ENCODE measurements at places on chromosomes 5 and 9.

DNA sequence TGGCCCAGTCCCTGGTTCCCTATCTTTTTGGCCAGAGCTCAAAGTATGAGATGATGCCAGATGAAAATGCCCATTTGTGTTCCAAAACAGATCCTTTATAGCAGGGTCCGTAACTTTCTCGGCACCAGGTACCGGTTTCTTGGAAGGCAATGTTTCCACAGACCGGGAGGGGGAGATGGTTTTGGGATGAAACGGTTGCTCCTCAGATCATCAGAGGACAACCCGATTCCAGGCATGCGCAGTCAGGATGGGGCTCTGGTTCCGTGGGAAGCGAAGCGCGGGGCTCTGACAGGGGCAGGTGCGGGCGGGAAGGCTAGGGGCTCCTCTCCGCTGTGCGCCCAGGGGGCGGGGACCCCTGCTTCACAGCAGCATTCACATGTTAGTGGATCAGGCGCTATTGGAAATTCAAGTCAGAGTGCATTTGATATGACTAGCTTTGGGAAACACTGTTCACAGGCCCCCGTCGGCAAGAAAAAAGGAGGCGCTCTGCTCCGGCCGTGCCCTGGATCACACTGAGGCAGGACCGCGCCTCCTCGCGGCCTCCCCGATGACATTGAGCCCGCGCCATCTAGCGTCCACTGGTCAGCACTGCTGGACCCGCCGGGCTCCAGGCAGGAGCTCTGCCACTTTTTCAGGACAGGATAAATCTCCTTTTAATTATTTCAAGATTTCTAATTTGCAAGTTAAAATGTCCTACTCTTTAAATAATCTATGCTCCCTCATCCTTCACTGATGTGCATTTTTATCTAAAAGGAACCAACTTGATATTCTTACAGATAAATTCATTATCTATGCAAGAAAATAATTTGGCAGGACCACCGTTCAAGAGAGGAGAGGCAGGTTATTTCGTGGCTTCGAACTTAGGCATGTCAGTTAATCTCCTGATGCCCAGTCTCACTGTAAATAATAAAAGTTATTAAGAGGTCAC, 190.0 kb downstream of the FANCC start:
- DNase-seq = peak; percentile 49

DNA sequence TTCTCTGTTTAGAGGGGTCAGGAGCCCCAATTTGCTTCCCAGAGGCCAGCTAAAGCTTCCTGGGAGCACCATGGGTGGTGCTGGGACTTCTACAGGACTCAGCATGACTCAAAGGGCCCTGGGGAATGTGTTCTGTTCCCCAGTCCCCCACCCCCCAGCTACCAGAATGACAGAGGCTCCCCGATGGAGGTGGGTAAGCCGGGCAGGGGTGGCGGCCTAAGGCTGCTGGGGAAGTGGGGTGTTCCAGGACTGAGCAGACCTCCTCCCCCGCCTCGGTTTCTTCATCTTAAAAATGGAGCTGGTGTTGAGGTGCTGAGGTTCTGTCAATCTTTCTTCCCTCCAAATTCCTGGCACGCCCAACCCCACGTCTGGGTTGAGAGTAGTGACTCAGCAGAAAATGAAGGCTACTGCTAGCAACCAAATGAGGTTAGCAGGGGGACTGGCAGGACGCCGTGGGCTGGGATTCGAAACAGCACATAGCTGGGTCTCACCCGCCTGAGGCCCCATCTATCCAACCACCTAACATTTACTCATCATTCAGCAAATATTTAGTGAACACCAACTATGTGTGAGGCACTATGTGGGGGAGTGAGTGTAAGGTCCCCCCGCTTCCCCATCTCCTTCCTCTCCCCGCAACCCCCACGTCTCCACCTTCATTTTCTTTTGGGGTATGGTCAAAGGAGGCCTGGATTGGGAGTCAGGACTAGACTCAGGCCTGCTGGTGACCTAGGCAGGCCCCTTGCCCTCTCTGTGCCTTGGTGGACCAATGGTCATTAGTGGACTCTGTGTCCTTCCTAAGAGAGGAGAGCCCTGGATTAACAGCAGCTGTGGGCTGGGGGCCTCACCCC, 50.2 kb downstream of the C9orf50 start:
- no peak for DNase-seq

DNA sequence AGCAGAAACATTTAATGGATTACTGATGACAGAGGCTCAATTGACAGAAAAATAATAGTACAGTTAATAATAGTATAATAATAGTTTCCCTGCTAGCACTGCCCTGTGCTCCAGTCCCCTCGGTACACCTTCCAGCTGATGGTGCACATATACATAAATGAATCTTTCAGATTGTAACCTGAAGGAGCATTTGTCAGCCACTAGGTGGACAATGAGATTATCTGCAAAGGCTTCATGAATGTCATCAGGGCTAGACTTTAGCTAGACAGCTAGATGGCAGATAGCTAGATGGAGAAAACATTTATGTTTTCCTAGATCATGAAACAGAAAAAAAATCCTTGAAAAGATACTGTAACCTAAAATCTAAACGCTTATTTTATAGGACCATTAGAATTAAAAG, 304.4 kb upstream of the SMC2 start:
- DNase-seq = no peak

DNA sequence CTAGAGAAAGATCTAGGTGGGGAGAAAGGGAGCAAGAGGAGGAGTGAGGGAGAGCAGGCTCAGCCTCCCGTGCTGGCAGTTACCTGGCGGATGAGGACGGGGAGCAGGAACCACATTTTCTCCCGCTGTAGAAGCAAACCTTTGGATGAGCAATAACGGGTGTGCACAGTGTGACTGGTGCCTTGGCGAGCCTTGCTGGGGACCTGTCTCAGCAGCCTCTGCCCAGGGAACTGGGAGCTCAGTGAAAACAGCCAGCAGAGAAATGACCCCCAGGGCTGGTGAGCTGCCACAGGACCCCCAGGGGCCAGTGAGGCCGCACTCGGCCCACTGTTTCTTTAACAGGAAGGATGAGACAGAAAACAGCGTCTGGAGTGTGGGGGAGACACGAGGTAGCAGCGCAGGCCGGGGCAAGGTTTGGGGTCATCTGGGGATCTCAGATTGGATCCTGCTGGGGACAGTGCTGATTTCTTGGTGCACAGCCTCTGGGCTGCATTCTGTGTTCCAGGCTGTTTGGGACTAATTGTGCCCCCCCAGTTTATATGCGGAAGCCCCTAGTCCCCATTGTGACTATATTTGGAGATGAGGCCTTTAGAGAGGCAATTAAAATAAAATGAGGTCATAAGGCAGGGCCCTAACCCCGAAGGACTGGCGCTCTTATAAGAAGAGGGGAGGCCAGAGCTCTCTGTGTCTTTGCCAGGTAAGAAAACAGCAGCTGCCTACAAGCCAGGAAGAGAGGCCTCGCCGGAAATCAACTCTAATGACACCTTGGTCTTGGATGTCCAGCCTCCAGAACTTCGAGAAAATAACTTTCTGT, 118.8 kb upstream of the PHYKPL start:
- DNase-seq = no peak

DNA sequence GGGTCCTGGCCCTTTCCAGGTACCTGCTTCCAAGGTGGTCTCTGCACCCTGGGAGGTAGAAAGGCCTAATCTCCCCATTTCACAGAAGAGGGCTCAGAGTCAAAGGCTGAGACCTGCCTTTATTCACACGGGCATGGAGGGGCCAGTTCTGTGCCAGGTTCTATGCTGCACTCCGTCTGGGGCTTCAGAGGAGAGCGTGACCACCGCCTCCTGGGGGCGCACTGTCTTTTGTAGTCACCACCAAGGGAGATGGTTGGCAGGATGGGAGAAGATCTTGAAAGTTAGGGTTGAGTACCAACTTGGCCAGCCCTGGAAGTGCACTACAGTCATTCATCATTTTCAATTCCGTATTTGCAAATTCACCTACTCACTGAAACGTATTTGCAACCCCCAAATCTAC, 23.7 kb upstream of the PRDM12 start:
- DNase-seq = no peak

GRCh38 chr9:129868872-129869486, 33.7 kb downstream of the USP20 start:
- no peak for DNase-seq

DNA sequence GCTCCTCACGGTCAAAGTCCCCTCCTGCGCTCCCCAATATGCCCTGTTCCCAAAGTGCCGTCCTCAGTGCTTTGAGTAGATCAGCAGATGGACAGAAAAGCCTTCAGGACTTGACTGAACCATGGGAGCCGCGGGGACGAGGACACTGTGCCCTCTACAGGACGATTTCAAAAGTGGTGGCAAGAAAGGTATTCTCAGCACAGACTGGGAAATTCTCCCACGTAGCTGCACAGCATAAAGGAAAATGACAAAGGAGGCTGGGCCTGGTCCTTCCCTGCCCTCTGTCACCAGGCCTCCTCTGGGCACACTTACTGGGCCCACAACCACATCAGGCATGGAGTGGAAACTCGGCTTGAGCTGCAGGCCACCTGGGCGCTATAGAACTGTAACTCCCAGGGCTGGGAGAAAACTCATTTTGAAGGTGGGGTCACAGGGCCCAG, 16.7 kb upstream of the MTMR12 start:
- DNase-seq = peak; percentile 36

DNA sequence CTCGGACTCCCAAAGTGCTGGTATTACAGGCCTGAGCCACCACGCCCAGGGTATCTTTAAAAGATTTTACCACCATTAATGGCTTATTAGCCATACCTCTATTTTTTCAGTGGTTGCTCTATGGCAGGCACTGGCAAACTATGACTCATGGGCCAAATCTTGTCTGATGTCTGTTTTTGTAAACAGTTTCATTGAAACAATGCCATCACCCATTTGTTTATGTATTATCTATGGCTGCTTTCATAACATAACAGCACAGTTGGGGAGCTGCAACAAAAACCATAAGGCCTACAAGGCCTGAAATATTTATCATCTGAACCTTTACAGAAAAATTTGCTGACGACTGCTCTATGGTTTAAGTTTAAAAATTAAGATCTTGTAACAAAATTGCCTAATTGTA, 66.8 kb downstream of the SLC38A9 start:
- no peak for DNase-seq

- peak; percentile 86 for DNase-seq
These were observed 71.5 kb upstream of the EQTN start for GRCh38 chr9:27368316-27368985.

DNA sequence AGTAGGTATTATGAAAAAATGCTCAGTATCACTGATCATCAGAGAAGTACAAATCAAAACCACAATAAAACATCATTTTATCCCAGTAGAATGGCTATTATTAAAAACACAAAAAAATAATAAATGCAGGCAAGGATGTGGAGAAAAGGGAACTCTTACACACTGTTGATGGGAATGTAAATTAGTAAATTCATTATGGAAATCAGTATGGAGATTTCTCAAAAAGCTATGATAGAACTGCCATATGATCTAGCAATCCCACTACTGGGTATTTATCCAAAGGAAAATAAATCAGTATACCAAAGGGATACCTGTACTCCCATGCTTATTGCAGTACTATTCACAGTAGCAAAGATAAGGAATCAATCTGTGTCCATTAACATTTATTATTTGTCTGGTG, 209.6 kb downstream of the FER start:
- no peak for DNase-seq

DNA sequence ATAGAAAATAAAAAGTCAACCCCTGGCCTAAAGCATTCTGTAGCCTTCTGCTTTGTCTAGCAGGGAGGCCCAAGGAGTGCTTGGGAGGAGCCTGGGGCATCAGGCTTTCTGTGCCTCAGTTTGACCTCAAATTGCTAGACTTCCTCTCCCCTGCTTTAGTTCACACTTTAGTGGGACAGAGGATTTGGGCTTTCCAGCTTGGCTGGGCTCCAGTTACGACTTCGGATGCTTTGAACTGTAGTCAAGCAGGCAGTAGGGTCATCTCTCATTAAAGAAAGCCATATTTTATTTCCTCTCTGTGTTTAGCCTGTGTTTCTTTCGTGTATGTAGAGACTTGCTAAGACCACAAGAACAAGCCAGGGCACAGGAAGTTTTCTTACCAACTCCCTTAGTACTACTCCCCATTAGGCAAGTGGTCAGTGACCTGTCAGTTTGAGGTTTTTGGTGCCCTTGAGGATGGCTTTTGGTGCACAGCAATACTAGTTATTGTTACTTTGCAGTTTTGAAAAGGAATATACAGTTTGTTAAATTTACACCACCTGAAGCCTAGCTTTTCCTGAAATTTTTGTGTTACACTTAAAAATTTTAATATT, 334.7 kb downstream of the NDUFS4 start:
- no peak for DNase-seq

- DNase-seq = no peak
These were observed 1984.9 kb downstream of the EFNA5 start for GRCh38 chr5:105685884-105686283.

GRCh38 chr9:17816431-17817027, 237.7 kb downstream of the SH3GL2 start:
- no peak for DNase-seq

DNA sequence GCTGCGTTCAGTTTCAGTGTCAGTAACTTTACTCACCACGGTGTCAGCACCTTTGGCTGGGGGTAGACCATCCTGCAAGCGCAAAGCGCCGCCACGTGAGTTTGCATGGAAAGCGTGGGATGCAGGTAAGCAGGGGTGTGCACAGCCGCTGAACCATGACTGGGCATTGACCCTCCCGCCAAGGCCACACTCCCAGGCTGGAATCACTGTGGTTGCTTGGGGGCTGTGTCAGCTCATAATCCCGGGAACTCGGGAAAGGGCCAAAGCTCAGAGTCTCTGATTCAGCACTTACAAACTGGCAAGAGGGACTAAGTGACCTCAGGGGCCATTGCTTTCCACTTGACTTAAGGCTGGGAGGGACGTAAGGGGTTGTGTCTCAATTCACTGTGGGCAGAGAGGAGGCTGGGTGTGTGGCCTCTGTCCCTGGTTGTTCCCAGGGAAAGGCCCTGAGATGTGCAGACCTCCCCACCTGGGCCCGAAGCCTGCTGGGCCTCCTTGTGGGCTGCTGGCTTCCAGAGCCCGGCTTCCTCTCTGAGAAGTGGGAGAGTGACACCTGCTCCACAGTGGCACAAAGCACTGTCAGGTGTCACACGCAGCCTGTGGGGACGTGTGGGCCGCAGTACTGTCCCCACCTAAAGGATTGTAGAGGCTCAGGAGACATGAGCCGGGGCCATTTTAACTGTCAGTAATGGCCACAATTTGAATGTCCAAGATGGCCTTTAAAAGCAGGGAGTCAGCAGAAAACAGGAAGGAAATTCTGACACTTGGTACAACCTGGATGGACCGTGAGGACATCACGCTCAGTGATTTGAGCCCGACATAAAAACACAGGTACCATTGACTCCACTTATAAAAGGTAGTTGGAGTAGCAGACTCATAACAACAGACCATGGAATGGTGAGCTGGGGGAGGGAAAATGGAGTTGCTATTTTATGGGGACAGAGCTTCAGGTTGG, 16.7 kb downstream of the ABO start:
- DNase-seq = no peak

DNA sequence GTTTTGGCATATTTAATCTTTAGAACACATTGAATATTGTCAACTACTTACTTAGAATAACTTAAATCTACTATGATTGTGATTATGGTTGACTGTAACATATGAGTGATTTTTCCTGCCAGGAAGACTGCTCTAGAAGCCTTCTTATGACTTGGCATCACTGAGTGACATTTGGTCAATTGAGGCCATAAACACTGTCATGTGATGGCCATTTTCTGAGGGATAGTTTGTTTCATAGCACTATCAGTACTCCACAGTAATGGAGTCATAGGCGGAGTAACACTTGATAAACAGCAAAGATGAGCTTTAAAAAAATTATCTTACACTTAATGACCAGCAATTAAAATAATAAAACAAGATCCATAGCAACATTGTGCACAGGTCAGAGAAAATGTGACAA, 31.0 kb downstream of the C9orf40 start:
- DNase-seq = no peak

- no peak for DNase-seq
These were observed 33.5 kb downstream of the SHC3 start for GRCh38 chr9:89145097-89145496.

GRCh38 chr5:169785771-169786618, 148.9 kb downstream of the DOCK2 start:
- no peak for DNase-seq
